Aorta (tissue), 5 donors: ENCODE measurements at places on chromosomes 5 and 9. TPM values are rescaled to one million over a fixed set of nuclear protein-coding genes. Genes with fewer than 3 reads are reported as not detected.
A peak's percentile ranks its signal among the peaks of the same experiment; 100 is the strongest.

- no peak overlapping the region for H3K4me3 ChIP-seq
- peaks cover 5% of the 10 kb centered on the region for H3K4me1 ChIP-seq
- H3K36me3 ChIP-seq, result no peaks in the 10 kb centered on the region
- peak; percentile 89 for DNase-seq
- no peaks in the 10 kb centered on the region for H3K27me3 ChIP-seq
- H3K27ac ChIP-seq, result peak overlapping the region; percentile 100
These were observed 227.0 kb downstream of the DRD1 start for GRCh38 chr5:175216991-175217390.

GRCh38 chr5:108345541-108346171 lies 36.2 kb downstream of the FBXL17 start:
- DNase-seq, result no peak
- H3K4me1 ChIP-seq, result no peaks in the 10 kb centered on the region
- H3K36me3 ChIP-seq, result no peaks in the 10 kb centered on the region
- H3K4me3 ChIP-seq, result no peak overlapping the region
- no peak overlapping the region for H3K27ac ChIP-seq
- no peaks in the 10 kb centered on the region for H3K27me3 ChIP-seq

GRCh38 chr5:109105631-109106267 lies 304.0 kb downstream of the PJA2 start:
- no peak for DNase-seq
- peak overlapping the region; percentile 82 for H3K27ac ChIP-seq

- no peaks in the 10 kb centered on the region for H3K36me3 ChIP-seq
- no peaks in the 10 kb centered on the region for H3K4me1 ChIP-seq
- no peaks in the 10 kb centered on the region for H3K27me3 ChIP-seq
- no peak overlapping the region for H3K4me3 ChIP-seq
- H3K27ac ChIP-seq, result no peak overlapping the region
These were observed 199.8 kb downstream of the LRRC70 start for GRCh38 chr5:62778316-62779009.

- no peaks in the 10 kb centered on the region for H3K36me3 ChIP-seq
- H3K4me3 ChIP-seq, result peak overlapping the region; percentile 21
- peak; percentile 78 for DNase-seq
- peak overlapping the region; percentile 23 for H3K27ac ChIP-seq
- H3K27me3 ChIP-seq, result no peaks in the 10 kb centered on the region
These were observed 1.1 kb upstream of the DAP start for GRCh38 chr5:10761933-10762775.

DNA sequence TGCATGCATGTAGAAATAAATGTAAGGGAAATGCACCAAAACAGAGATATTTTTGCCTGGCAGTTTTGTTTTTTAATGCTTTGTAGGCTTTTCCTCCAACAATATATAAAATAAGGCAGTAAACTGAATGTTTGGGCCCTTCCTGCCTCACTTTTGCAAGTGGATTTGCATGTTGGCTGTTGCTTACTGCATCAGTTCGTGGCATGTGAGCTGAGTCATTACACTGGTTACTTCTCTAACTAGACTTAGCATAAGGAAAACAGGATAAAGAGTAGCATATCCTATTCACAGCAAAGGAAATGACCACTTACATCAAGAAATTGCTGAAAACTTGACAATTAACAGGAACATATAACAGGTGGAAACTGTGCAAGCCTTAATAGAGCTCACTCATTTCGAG lies 113.4 kb downstream of the TLE1 start:
- no peaks in the 10 kb centered on the region for H3K27me3 ChIP-seq
- no peaks in the 10 kb centered on the region for H3K4me1 ChIP-seq
- DNase-seq, result no peak
- H3K4me3 ChIP-seq, result no peak overlapping the region

- H3K27ac ChIP-seq, result peak overlapping the region; percentile 73
- H3K27me3 ChIP-seq, result no peaks in the 10 kb centered on the region
- peaks cover 21% of the 10 kb centered on the region for H3K4me1 ChIP-seq
- H3K36me3 ChIP-seq, result peaks cover 4% of the 10 kb centered on the region
These were observed 44.4 kb downstream of the MAP1B start for GRCh38 chr5:72151646-72152045.

- no peaks in the 10 kb centered on the region for H3K4me1 ChIP-seq
- H3K27ac ChIP-seq, result no peak overlapping the region
- no peak overlapping the region for H3K4me3 ChIP-seq
These were observed 24.5 kb downstream of the CAVIN4 start for GRCh38 chr9:100602342-100602801.

DNA sequence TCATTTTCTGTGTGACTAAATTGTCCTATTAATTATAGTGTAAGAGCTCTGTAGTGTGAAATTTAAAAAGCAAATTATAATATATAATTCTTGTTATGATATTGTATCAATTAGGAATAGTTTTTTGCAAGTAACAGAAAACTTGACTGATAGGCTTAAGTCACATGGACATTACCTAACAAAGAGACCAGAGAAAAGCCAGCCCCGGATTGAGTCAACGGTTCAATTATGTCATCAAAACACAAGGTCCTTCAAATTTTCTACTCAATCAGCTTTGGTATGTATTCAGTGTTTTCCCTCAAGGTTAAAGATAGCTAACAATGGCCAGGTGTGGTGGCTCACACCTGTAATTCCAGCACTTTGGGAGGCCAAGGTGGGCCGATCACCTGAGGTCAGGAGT lies 126.7 kb upstream of the PTGER4 start:
- no peaks in the 10 kb centered on the region for H3K36me3 ChIP-seq
- no peak overlapping the region for H3K4me3 ChIP-seq
- no peaks in the 10 kb centered on the region for H3K4me1 ChIP-seq
- no peaks in the 10 kb centered on the region for H3K27me3 ChIP-seq

DNA sequence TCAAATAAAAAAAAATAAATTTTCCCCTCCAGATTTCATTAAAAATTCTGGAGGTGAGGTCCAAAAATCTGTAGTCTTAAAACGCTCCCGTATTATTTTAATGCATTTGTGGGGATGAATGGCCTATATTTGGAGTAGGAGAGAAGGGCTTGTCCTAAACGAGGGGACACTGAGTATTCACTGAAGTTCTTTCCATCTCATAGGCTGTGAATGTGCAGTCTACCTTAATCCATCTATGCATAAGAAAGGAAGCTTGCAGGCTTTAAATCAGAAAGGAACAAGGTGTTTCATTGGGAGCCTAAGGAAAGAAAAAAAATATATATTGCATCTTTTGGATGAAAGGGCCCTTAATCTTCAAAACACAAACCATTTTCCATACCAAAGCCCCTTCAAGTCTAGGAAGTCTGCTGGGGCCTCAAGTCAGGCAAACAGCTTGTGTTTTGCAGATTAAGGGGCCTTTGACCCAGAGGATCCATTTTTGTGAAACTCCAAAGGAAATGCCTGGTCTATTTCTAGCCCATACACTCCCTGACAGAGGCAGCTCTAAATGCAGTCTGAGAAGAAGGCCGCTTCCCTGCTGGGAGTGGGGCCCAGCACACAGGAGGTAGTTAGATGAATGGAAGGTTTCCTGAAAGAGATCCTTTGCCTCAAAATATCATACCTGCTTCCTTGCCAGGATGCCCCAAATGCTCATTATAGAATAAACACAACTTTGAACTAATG lies 35.6 kb downstream of the BRINP1 start:
- no peak overlapping the region for H3K4me3 ChIP-seq
- H3K27ac ChIP-seq, result no peak overlapping the region
- DNase-seq, result no peak
- H3K36me3 ChIP-seq, result no peaks in the 10 kb centered on the region
- no peaks in the 10 kb centered on the region for H3K27me3 ChIP-seq
- H3K4me1 ChIP-seq, result no peaks in the 10 kb centered on the region

DNA sequence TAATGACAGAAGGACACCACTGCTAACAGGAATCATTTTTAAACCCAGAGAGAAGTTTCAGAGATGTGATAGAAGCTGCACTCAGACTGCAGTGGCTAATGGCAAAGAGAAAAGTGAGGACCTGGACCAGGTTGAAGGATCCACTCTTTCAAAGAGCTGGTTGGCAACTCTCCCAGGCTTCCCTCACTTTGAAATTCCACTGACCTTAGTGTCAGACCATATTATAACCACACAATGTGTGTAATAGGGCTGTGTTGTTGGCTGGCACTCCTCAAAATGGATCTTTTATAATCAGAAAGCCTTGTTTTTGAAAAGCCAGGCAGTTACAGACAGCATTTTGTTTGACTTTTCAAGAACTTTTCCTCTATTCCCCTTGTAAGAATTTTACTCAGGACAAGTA lies 280.7 kb downstream of the PRELID2 start:
- no peaks in the 10 kb centered on the region for H3K36me3 ChIP-seq
- no peaks in the 10 kb centered on the region for H3K27me3 ChIP-seq
- DNase-seq, result no peak

- DNase-seq, result no peak
- H3K4me3 ChIP-seq, result no peak overlapping the region
- no peak overlapping the region for H3K27ac ChIP-seq
- H3K27me3 ChIP-seq, result no peaks in the 10 kb centered on the region
These were observed 70.4 kb downstream of the LRRC70 start for GRCh38 chr5:62649025-62649424.

- H3K36me3 ChIP-seq, result no peaks in the 10 kb centered on the region
- H3K27ac ChIP-seq, result no peak overlapping the region
- H3K4me3 ChIP-seq, result no peak overlapping the region
- H3K27me3 ChIP-seq, result no peaks in the 10 kb centered on the region
- peak; percentile 17 for DNase-seq
These were observed 411.5 kb downstream of the RASEF start for GRCh38 chr9:82651474-82651873.

- no peak overlapping the region for H3K4me3 ChIP-seq
- no peak overlapping the region for H3K27ac ChIP-seq
- DNase-seq, result no peak
- H3K36me3 ChIP-seq, result no peaks in the 10 kb centered on the region
- no peaks in the 10 kb centered on the region for H3K27me3 ChIP-seq
These were observed 259.8 kb downstream of the NDUFS4 start for GRCh38 chr5:53820119-53820801.

DNA sequence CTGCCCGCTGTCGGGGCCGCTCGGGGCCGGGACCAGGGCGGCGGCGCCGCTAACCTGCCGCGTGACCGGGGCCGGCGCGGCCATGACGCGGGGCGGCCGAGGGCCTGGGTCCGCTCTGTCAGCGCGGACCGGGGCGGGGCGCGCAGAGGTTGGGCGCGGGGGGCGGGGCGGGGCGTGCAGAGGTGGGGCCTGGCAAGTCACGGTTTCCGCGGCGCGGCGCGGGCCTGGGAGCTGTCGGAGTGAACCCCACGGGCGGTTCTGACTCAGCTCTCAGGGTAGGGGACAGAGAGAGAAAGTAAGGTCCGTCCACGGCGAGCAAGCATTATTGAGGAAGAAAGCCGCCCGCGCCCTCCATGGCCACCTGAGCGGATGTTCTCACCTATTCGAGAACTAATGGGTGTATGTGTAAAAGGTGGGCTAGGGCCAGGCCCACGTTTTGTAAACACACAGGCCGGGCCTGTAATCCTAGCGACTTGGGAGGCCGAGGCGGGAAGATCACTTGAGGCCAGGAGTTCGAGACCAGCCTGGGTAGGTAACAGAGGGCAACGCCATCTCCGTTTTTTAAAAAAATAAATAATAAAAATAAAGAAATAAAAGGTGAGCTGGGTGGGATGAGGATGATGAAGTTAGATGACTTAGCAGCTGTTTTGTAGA lies at the start of gene PRXL2C:
TSS of gene PRXL2C (minus strand) at position 120 of the 654 bp plus-strand sequence. CDS start at position 84, 36 bp downstream.
- peak within 1 kb of the TSS; percentile 99 for H3K27ac ChIP-seq
- H3K27me3 ChIP-seq, result no peaks in the 10 kb centered on the region
- DNase-seq, result peak; percentile 98
- peak within 1 kb of the TSS; percentile 71 for H3K4me3 ChIP-seq
- H3K36me3 ChIP-seq, result no peaks in the 10 kb centered on the region

GRCh38 chr9:68546596-68547390 lies 6.1 kb upstream of the TMEM252 start:
- H3K4me3 ChIP-seq, result no peak overlapping the region
- DNase-seq, result no peak
- H3K36me3 ChIP-seq, result no peaks in the 10 kb centered on the region
- no peak overlapping the region for H3K27ac ChIP-seq

DNA sequence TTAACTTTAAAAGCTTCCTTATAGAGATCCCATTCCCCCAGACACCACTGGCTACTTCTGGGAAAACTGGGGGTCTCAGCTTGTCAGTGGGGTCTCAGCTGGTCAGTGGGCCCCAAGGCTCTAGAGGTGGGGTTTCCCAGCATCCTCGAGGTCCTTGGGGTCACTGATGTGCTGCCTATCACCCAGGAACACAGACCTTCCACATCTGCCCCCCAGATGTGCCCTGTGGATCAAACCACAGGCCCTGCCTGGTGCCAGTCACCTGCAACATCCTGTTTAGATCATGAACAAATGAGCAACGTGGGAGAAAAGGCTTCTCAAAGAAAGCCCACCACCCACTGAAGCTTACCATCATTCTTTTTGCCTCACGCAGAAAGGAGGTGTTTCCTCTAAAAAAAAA lies 165.6 kb upstream of the FSTL4 start:
- no peak for DNase-seq
- no peaks in the 10 kb centered on the region for H3K27me3 ChIP-seq
- no peak overlapping the region for H3K4me3 ChIP-seq
- no peak overlapping the region for H3K27ac ChIP-seq

GRCh38 chr9:25684321-25684720 lies 6.1 kb upstream of the TUSC1 start:
- H3K4me1 ChIP-seq, result peaks cover 2% of the 10 kb centered on the region
- H3K36me3 ChIP-seq, result no peaks in the 10 kb centered on the region
- H3K4me3 ChIP-seq, result no peak overlapping the region
- H3K27me3 ChIP-seq, result no peaks in the 10 kb centered on the region
- H3K27ac ChIP-seq, result no peak overlapping the region

DNA sequence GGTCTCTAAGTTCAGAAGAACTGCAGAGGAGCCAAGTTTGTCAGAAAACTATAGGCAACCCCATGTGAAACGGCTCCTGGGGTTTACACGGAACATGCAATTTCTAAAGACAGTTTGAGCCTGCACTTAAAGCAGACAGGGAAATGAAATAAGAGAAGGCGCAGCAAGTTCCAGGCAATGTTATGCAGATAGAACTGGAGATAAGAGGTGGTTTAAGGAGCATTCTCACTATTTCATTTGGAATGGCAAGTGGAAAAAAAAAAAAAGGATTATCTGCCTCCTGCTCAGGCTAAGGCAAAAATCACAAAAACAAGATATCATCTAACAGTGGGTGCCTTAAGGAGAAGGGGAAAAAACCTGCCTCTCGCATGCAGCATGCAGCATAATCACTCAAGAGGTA lies 2252.4 kb downstream of the MAT2B start:
- H3K4me1 ChIP-seq, result no peaks in the 10 kb centered on the region
- no peak for DNase-seq
- H3K4me3 ChIP-seq, result no peak overlapping the region
- H3K36me3 ChIP-seq, result no peaks in the 10 kb centered on the region
- no peak overlapping the region for H3K27ac ChIP-seq
- H3K27me3 ChIP-seq, result no peaks in the 10 kb centered on the region

- no peaks in the 10 kb centered on the region for H3K36me3 ChIP-seq
- no peak overlapping the region for H3K27ac ChIP-seq
- no peaks in the 10 kb centered on the region for H3K27me3 ChIP-seq
- no peaks in the 10 kb centered on the region for H3K4me1 ChIP-seq
These were observed 52.4 kb downstream of the NREP start for GRCh38 chr5:111704452-111705085.

Gene GRPEL2
- total RNA-seq, result 11.4 TPM

Gene KCNV2
- total RNA-seq, result not detected

Gene TRAF1
- 19.8 TPM for total RNA-seq

Gene OTULINL
- total RNA-seq, result 7.6 TPM

Gene REEP2
- 6.6 TPM for total RNA-seq

Gene OSMR
- 150 TPM for total RNA-seq

Gene FGF1
- 24.4 TPM for total RNA-seq

Gene PKN3
- 11.1 TPM for total RNA-seq

Gene IFNA4
- not detected for total RNA-seq

Gene FGF18
- total RNA-seq, result 2.9 TPM

Gene SOX30
- total RNA-seq, result not detected

Gene MEGF9
- total RNA-seq, result 15.7 TPM
